ENCODE measurements at places on chromosomes 2 and 18.

DNA sequence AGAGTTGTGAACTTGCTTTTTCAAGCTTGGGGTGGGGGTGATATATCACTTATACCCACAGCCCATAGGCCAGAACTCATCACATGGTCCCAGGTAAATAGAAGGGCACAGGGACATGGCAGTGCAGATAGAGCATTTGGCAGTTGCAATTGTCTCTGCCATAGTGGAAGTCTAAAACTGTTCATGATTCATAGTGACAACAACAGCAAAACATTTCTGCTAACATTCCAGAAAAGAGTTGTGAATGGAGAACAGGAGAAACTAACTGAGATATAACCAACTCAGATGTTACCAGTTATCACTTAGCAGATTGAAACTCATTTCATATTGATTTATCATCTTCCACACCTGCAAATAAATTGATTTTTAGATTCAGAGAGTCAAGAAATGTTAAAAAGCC is 278.6 kb upstream of the KYNU start:
- DNase-seq: no peak

- DNase-seq: no peak
Observed at GRCh38 chr2:179059026-179059700, 9.2 kb upstream of the CCDC141 start.

- DNase-seq: no peak
Observed at GRCh38 chr2:206990360-206990759, 51.0 kb downstream of the CPO start.

- DNase-seq: no peak
Observed at GRCh38 chr2:189522435-189523151, 58.0 kb downstream of the SLC40A1 start.

Measured in progenitor cell of endocrine pancreas (in vitro differentiated cells).